ENCODE measurements at places on chromosomes 2 and 18.

DNA sequence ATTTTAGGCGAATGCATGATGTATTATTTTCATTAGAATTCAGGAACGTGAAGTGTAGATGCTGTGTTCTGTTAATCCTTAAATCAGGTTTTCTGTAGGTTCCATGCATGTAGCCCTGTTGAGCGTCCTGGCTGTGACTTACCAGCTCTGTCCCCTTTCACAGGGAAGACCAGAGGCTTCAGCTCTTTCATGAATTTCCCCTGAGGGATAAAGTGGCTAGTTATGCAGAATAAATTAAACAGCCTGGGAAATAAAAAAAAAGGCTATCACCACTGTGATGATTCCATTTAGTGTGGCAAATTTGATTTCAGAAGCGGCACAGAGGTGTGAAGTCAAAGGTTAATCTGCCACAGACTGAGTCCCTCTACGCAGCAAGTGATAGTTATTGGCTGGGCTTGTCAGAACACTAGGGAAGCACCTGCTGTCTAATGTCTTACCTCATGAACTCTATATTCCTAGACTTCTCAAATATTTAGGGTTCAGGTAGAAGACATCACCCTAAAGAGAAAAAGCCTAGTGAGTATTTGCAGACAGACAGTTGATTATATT, 61.6 kb upstream of the LINC00305 start:
- DNase-seq, result no peak

DNA sequence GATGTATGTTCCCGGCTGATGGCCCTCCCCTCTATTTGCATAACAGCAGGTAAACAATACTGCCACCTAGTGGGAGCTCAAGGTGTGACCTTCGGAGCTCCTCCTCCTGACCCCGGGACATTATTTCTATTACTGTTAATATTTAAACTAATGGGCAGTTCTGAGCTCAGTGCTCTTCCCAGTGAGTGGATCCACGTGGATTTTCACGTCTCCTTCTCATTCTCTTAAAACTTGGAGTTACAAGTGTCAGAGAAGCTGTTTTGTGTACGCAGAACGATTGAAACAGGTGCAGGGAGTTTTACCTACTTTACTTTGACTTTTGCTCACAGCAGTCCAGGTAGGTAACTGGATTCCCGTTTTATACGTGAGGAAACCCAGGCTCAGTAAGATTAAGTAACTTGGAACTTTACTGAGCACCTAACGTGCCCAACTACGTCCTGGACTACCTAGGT, 127.3 kb downstream of the PRKCE start:
- DNase-seq, result peak; percentile 79

GRCh38 chr2:205293559-205293958, 388.7 kb upstream of the NRP2 start:
- DNase-seq, result no peak

DNA sequence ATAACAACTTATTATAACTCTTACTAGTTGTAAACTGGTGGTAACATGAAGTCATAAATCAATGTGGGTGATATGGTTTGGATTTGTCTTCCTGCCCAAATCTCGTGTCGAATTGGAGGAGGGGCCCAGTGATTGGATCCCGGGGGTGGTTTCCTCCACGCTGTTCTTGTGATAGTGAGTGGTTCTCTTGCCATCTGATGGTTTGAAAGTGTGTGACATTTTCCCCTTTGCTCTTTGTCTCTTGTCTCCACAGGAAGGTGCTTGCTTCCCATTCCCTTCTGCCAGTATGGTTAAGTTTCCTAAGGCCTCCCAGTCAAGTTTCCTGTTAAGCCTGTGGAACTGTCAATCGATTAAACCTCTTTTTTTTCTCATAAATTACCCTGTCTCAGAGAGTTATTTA, 321.6 kb downstream of the DSEL start:
- DNase-seq, result no peak

DNA sequence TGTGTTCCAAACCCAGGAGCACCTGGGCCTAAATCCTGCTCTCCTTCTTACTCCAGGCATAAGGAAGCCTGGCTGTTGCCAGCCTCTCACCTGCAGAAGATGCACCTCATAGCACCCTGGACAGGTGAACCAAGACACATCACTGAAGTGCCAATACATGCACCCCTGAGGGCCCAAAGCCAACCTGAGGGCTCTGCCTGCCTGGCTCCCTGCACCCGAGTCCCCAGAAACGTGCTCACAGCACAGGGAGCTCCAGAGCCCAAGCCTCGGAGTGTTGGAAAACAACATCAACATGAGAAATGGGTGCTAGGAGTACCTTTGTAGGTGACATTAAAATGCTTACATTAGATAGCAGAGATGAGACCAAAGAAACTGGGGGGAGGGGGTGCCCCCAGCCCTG, 96.3 kb upstream of the RAB6C start:
- no peak for DNase-seq

GRCh38 chr2:138215958-138216357, 251.7 kb downstream of the HNMT start:
- no peak for DNase-seq
